Type B pancreatic cell (in vitro differentiated cells): ENCODE measurements at places on chromosomes 6 and 20. TPM values are rescaled to one million over a fixed set of nuclear protein-coding genes. Genes with fewer than 3 reads are reported as not detected.

Gene NRSN1
- 0.17 TPM in 1 of 2 replicates, not detected in the other for total RNA-seq

Gene FAM229B
- total RNA-seq: 8.4 and 29.8 TPM in 2 replicates

Gene RNF182
- 2.8 and 12.3 TPM in 2 replicates for total RNA-seq

Gene TUBB2A
- total RNA-seq: 51.8 and 62.9 TPM in 2 replicates

Gene STMND1
- 0.43 and 2.2 TPM in 2 replicates for total RNA-seq

Gene GINS1
- total RNA-seq: 13.7 and 30.2 TPM in 2 replicates
